ENCODE measurements at places on chromosomes 1 and 21. TPM values are rescaled to one million over a fixed set of nuclear protein-coding genes. Genes with fewer than 3 reads are reported as not detected.

GRCh38 chr1:87759421-87760087, 430.9 kb downstream of the LMO4 start:
- H3K27ac ChIP-seq: no peak overlapping the region
- DNase-seq: no peak
- peaks cover 6% of the 10 kb centered on the region for H3K4me1 ChIP-seq

DNA sequence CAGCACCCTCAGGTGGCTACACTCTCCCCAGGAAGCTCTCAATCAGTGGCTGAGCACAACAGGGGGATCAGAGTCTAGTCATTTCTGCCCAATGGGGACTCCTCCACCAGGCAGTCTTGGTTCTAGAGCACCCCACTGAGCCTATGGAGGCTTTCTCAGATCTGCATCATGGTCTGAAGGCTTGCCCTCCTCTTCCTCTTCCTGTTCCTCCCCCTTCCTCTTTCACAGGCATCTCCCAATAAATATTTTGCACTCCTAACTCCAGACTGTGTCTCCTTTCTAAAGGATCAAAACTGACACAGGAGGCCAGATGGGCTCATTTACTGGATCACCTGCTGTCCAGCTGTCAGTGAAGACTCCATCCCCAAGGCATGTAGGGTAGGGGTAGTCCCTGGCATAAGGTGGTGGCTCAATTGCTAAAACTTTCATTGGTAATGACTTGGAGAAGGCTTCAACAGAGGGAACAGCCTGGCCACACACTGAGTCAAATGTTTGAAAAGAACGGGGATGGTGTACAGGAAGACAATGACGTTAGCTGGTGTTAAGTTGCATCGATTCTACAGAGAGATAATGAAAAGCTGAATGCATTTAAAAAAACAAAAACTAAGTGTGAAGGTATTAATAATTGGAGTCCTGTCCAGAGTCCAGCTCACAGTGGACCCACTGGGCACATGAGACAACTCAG, 84.2 kb upstream of the SLC2A1 start:
- no peaks in the 10 kb centered on the region for H3K4me1 ChIP-seq
- H3K27ac ChIP-seq: no peak overlapping the region
- no peaks in the 10 kb centered on the region for H3K27me3 ChIP-seq
- H3K4me3 ChIP-seq: no peak overlapping the region
- H3K36me3 ChIP-seq: no peaks in the 10 kb centered on the region
- DNase-seq: no peak

Gene SRGAP2B
- total RNA-seq: 77.2 TPM

Gene DUSP23
- 64.8 TPM for total RNA-seq

GRCh38 chr1:41608211-41608610, 123.7 kb upstream of the EDN2 start:
- H3K4me1 ChIP-seq: no peaks in the 10 kb centered on the region
- no peaks in the 10 kb centered on the region for H3K36me3 ChIP-seq
- no peaks in the 10 kb centered on the region for H3K27me3 ChIP-seq
- no peak overlapping the region for H3K27ac ChIP-seq
- DNase-seq: no peak
- H3K4me3 ChIP-seq: no peak overlapping the region

Data from spleen (tissue), 13 donors.